ENCODE measurements at places on chromosomes 6 and 20.
A peak's percentile ranks its signal among the peaks of the same experiment; 100 is the strongest.

DNA sequence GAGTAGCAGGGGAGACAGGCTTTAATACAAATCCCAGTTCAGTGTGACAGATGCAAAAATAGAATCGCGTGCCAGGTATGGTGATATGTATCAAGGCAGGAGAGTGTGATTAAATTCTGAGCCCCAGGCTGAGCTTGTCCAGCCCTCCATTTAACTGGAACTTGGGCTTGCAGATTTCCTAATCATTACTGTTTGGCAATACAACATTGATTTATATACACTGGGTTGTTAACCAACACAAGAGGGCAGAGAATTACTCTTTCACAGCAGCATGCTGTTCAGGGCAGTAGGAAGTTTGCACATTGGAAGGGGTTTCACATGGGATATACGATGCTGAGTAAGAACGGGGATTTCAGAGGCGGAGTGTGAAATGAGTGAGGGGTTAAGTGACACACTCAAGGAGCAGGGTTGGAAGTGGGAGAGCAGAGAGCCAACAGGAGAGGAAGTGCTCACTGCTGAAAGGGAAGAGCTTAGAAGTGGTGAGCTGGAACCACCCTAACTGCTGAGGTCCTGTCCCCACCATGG is 70.8 kb upstream of the ATXN1 start:
- DNase-seq, result no peak

DNA sequence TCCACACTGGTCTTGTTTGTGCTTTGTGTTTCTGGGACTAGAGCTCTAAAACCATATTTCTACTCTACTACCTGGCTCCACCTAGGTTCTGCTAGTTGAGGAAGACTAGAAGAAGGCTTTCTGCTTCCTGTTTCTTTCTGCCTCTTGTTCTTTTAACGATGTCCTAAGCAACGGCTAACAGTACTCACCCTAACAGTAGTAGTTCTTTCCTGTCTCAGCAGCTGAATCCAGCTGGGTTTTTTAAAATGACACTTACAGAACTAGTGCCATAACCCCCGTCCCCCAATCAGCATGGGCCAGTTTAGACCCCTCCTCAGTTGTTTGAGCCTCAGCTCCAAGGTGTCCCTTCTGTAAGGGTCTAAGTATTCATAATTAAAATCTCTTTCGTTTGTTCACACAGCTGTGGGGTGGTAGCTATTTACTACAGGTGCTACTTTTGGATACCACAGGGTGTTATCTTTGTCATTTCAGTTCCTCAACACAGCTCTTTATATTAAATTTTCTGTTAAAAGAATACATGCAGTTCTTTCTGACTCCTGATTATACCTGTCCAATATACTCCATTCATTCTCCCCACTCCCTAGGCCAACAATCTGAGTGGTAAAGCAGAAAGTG is 790.2 kb downstream of the DHX35 start:
- DNase-seq, result no peak

DNA sequence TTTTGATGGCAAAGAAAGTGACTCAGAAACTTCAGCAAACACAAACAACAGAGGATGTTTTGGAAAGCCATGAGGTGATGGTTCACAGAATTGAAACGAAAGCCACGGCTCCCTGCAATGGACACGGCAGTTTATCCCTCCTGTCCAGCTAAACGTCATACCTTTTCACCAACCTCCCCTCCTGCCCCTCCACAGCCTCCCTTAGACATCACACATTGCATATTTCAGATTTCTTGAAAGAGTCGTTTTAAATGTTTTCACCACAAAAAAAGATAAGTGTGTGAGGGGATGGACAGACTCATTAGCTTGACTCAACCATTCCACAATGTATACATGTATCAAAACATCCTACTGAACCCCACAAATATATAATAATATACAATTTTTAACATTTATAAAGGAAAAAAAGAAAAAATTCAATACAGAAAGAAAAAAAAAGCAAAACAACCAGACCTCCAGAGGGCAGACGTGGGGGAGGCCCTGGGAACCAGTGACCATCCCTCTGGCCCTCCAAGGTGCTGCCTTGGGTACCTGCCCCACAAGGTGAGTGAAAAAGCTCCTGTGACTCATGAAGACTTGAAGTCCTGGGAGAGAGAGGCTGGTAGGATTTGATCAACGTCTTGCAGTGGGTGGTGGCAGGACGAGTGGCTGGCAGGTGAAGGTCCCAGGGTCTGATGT is 117.2 kb upstream of the THBS2 start:
- DNase-seq, result no peak

DNA sequence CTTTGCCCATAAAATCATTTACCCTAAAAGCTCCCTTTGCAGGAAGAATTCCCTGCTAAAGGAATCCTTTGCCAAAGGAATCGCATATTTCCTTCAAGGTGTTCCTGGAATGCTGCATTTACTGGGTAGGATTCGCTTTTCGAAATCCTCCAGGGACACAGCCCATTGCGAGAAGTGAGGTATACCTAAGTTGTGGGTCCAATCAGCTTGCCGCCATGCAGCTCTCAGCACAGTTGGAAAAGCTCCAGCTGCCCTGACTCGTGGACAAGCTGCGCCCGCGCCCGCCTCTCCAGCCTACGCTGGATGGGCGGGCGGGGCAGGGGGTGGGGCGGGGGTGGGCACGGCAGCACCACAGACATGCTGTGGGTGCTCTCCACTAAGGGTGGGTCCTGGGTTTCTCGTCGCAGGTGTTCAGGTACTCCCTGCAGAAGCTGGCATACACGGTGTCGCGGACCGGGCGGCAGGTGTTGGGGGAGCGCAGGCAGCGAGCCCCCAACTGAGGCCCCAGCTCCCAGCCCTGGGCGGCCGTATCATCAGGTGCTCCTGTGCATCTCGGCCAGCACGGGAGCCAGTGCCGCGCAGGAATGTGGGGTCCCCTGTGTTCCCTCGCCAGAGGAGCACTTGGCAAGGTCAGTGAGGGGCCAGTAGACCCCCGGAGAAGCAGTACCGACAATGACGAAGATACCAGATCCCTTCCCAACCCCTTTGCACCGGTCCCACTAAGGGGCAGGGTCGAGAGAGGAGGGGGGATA is 1.4 kb downstream of the NNAT start:
- no peak for DNase-seq

- DNase-seq, result no peak
These were observed 52.9 kb upstream of the BHLHE23 start for GRCh38 chr20:63059684-63060056.

GRCh38 chr6:70973604-70974003 is 16.7 kb upstream of the B3GAT2 start:
- DNase-seq, result no peak

- DNase-seq, result peak; percentile 44
These were observed 16.4 kb downstream of the ADGRF4 start for GRCh38 chr6:47714802-47715201.

DNA sequence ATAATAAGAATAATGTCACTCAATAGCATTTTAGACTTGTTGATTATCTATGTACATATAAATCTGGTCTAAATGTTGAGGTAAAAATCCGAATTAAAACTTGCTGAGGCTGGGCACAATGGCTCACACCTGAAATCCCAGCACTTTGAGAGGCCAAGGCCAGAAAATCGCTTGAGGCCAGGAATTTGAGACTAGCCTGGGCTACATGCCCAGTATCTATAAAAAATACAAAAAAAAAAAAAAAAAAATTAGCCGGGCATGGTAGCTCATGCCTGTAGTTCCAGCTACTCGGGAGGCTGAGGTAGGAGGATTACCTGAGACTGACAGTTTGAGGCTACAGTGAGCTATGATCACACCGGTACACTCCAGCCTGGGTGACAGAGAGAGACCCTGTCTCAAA is 34.2 kb upstream of the SUPT3H start:
- no peak for DNase-seq

GRCh38 chr6:168319279-168320111 is at the start of gene DACT2:
Gene DACT2 (minus strand): TSS chr6:168319777. CDS start chr6:168319633, 144 bp downstream.
- DNase-seq, result no peak

GRCh38 chr20:49480236-49480635 is 2.2 kb downstream of the KCNB1 start:
- no peak for DNase-seq

GRCh38 chr6:63792736-63793464 is 157.3 kb downstream of the PHF3 start:
- DNase-seq, result no peak

DNA sequence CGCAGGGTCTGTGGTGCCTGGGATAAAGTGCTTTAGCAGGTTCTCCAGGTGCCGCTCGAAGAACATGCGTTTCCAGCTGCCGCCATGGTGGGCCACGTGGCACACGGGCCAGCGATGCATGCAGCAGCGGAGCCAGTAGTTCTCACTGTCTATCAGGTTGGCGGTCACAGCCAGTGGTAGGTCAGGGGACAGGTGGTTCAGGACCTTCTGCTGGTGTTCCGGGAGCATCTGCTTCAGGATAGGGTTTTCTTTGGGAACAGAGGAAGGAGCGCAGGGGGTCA is 16.0 kb downstream of the TMEM151B start:
- no peak for DNase-seq

GRCh38 chr20:40970218-40970617 is 58.4 kb upstream of the TOP1 start:
- DNase-seq, result no peak

GRCh38 chr6:32589596-32590449 is at the start of gene HLA-DRB1:
Gene HLA-DRB1 (minus strand): TSS chr6:32589848. CDS start chr6:32589742, 106 bp downstream.
- DNase-seq, result no peak

DNA sequence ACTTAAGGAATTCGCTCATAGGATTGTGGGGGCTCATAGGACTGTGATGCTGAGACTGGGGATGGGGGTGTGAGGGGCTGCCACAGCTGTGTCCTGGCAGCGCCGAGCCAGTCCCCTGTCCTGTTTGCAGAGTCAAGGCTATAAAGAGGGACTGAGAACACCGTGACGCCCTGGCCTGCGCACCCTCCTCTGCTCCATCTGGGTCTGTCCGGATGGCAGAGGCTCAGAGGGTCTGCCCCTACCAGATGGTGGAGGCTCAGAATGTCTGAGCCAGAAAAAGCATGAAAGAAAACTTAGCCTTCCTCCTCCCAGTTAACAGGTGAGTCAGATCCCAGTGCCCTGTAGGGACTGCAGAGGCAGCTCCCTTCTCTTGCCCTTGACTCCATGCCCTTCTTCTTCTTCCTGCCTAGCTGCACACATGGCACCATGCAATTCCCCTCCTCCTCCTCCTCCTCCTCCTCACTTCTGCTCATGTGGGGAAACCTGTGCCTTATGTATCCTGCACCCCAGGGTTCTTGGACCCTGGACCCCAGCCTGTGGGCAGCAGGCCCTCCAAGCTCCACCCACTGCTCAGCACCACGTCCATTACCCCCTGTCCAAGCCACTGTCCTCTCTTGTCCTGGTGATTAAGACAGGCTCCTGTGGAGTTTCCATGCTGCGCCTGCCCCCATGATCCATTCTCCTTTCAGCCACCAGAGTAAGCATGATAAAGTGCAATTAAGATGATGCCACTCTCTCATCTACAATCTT is 410.0 kb upstream of the SULF2 start:
- no peak for DNase-seq

GRCh38 chr6:2192976-2193375 is 52.4 kb downstream of the GMDS start:
- DNase-seq, result no peak

DNA sequence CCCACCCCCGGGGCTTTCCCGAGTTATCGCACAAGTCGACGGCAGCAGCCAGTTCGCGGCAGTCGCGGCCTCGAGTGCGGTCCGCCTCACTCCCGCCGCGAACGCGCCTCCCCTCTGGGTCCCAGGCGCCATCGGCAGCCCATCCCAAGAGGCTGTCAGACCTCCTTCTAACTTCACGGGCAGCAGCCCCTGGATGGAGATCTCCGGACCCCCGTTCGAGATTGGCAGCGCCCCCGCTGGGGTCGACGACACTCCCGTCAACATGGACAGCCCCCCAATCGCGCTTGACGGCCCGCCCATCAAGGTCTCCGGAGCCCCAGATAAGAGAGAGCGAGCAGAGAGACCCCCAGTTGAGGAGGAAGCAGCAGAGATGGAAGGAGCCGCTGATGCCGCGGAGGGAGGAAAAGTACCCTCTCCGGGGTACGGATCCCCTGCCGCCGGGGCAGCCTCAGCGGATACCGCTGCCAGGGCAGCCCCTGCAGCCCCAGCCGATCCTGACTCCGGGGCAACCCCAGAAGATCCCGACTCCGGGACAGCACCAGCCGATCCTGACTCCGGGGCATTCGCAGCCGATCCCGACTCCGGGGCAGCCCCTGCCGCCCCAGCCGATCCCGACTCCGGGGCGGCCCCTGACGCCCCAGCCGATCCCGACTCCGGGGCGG is 1.6 kb downstream of the GNAS start:
- no peak for DNase-seq

DNA sequence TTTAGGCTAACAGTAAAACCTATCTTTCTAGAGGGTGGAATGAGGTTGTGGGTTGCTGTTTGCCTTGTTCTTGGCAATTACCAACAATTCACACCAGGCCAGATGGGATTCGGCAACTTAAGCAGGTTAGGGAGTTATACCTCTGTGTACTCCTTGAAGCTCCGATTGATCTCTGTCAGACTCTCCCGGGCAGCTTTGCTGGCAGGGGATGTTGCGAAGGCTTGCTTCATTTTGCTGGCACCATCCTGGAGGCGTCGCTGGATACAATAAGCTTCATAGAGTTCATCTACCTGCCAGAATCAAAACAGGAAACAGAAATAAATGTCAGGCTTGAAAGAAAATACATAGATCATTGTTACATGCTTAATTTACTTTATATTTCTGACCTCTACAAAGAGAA is 66.4 kb upstream of the ARMH2 start:
- DNase-seq, result no peak

GRCh38 chr20:47319517-47320252 is 36.8 kb downstream of the ZMYND8 start:
- DNase-seq, result no peak

DNA sequence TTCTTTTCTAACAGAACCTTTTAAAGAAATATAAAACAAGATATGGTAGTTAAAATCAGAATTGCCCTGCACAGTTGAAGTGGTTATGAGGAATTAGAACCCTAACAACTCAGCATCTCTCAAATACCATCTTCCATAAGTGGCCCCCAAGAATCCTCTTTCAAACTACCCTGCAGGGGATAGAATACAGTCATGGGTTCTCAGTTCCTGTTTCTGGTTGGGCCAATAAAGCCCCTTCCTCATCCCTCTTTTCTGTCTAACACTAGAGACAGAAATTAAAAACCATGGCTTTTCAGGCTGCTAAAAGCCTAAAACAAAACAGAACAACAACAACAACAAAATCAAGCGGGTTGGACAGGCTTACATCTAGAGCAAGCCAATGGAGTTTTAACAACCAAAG is 6.7 kb upstream of the LCA5 start:
- no peak for DNase-seq

Measured in urothelium cell line (cell line).